ENCODE measurements at places on chromosomes 2 and 18. TPM values are rescaled to one million over a fixed set of nuclear protein-coding genes. Genes with fewer than 3 reads are reported as not detected.

ARHGAP25 gene
- 7.9 TPM for polyA plus RNA-seq

GRCh38 chr2:234722176-234722575 lies 225.3 kb upstream of the ARL4C start:
- DNase-seq = no peak

DNA sequence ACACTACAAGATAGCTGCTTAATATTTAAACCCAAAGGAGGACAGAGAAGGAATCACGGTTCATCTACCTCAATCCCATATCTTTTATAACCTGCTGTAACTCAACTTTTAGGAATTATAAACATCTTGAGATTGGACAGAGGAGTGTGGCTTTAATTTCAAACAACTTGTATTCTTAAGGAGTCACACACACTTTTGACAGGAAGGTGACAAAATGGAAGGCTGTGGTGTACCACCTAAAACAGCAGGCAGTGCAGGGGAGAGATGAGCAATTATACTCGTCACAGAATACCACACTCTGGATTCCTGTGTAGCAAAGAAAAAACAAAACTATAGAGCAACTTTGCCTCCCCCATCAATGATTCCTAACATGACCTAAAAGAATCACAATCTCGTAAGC lies 194.8 kb downstream of the ZEB2 start:
- DNase-seq = no peak

LYPD6 gene
- polyA plus RNA-seq = 25.4 TPM

EVX2 gene
- not detected for polyA plus RNA-seq

CCDC141 gene
- 0.17 TPM for polyA plus RNA-seq

GALNT5 gene
- polyA plus RNA-seq = 0.79 TPM

GATA6 gene
- 13.5 TPM for polyA plus RNA-seq

DNA sequence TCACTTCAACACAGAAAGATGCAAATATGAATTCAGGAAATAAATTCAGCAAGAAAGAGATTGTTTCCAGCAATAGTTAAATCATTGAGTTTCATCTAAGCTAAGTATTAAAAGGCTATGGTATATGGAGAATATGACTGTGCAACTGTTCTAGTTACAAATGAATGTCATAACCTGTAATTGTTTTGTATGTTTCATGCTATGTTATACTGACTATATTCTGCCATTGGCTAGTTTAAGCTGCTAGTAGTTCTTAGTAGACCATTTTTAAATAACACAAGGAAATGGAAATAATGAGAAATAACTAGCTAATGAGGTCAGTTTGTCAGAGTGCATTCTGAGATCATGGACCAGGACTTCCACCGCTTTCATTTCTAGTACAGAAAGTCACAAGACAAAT lies 1154.9 kb upstream of the TMEFF2 start:
- DNase-seq = no peak

Data from left renal pelvis (tissue), 4 donors.